ENCODE measurements at places on chromosomes 11 and 22.

DNA sequence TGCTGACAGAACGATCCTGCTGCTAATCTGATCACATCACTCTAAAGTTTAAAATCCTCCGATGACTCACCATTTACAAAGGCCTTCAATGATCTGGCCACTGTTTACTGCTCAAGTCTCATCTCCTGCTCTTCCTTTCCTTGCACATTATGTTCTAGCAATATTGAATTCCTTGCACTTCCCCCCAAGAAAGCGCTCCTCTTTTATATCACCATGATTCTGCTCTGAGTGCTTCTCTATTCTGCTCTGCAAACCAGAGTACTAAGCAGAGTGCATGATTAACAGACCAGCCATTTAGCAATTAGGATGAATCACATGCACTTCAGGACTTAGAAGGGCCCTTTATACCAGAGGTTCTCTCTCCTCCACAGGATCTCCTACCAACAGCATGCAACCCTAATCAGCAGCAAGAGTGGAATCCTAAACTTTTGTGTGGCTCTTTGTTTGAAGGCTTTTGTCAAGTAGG lies 1122.8 kb upstream of the CCDC90B start:
- no peak for DNase-seq

DNA sequence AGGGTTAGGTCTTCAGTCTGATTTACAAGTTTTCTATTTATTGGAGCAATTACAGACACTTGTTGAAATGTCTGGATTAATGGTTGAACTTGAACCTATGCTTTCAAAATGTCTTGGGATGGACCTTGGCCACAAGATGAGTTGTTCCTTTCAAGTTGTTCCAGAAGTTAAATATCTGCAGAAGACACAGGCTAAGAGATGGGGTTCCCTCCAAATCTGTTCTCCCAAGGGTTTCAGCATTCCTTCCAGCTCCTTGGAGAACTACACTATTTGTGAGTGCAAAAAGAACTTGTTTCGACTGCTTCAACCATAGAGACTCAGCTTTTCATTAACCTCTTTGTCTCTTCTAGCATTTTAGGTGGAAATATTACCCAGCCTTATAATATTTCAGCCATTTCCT lies 189.0 kb upstream of the BLID start:
- DNase-seq = no peak

DNA sequence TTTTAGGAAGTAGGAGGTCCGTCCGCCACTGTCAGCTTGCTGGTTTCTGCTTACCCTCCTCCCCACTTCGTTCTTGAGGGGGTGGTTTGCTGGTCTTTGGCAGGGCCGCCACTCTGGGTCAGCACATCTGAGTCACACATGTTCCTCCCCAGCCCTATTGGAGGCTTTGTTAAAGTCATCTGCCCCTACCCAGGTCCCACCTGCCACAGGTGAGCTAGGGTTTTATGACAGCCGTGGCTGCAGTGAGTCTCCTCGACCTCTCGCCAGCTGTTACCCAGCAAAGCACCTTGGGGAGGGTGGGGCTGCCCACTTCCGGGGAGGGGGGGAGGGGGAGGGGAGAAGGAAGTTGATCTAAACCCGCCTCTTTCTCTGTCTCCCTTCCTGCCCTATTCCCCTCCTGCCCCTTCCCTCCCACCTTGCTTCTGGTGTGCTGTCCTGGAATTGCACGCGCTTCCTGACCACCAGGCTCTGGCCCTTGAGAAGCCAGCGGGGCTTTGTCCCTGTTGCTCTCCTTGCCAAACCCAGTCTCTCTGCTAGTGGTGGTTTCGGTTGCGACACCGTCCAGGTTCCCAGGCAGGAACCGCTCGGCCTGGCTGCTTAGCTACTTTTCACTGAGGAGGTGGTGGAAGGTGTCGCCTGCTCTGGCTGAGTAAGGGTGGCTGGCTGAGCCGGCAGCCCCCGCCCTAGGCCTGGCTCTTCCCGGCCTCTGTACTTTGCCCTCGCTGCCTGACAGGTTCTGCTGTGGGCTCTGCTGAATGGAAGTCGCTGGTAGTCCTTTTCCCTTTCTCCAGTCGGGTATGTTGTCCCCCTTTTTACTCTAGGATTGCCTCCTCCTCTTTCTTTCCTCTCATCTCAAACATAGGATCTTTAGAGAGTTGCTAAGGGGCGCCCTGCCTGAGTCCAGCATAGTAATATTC lies 28.5 kb downstream of the RCOR2 start:
- DNase-seq = no peak

- no peak for DNase-seq
These were observed 28.8 kb downstream of the DKK3 start for GRCh38 chr11:11979488-11980117.

DNA sequence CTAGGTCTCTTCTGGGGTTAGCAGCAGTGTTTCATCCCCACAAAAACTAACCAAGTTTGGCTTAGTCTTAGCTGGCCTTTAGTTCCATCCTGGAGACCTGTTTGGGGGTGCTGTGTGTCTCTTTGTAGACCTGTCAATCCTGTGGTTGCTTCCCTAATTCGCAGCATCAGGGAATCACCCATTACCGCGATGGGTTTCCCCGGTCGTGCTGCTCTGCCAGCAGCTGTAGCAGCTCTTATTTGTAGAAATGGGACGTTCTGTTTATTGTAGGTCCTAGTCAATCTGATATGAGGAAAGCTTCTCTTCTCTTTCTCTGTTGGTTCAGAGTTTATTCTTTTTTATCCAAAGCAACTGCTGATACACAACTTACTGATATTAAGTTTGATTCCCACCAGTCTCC lies 91.6 kb downstream of the CECR2 start:
- DNase-seq = no peak

DNA sequence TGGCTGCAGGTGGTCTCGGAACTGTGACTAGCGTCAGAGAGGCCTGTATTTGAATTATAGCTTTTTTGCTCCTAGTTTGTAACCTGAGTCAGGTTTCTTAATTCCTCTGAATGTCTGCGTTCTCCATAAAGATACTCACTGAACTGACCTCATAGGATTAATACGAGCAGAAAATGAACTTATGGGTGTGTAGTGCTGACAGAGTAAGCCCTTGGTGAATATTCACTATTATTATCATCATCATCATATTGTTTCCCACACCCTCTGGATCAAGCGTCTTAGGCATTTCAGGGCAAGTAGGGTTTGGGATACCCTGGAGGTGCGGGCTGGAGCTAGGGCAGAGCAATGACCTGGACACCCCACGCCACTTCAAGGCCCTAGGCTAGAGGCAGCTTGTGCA lies 29.0 kb downstream of the ARFGAP2 start:
- no peak for DNase-seq

GRCh38 chr11:97746818-97747217 lies 1273.9 kb upstream of the CNTN5 start:
- no peak for DNase-seq

DNA sequence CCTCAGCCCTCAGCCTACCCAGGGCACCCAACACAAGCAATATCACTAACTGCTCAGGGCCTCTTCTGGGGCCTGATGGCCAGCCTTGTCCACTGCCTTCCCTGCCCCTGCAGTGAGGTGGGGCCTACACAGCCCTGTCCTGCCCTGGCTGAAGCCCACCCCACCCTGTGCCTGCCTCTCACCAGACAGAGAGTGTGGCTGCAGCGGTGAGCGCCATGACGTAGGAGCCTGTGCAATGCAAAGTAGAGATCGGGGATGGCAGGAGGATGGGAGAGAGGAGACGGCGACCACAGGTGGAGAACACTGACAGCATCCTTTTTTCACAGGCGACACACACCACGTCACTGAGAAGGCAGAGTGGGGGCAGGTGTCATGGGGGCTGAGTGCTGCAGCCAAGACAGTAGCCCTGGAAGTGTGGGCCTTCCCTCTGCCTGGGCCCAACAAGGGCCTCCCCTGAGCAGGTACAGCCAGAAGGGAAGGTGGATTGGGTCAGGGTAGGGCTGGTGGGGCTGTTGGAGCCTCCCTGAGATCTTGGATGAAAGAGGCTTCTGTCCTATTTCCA lies 65.3 kb upstream of the CLTCL1 start:
- no peak for DNase-seq

DNA sequence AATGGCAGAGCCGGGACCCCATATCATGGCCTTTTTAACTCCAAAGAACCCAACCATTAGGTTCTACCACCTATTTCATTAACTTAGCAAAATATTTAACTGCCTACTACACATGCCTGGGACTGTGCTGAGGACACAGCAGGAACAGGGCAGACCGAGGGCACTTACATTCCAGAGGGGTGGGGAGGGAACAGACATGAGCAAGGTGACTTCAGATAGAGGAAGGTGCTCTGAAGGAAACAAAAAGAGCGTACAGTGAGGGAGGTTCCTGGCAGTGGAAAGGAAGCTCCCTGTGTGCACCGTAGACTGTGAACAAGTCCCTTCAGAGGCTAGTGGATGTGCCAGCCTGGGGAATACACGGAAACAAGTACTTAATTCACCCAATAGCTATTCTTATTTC lies 82.8 kb downstream of the NAT10 start:
- no peak for DNase-seq

DNA sequence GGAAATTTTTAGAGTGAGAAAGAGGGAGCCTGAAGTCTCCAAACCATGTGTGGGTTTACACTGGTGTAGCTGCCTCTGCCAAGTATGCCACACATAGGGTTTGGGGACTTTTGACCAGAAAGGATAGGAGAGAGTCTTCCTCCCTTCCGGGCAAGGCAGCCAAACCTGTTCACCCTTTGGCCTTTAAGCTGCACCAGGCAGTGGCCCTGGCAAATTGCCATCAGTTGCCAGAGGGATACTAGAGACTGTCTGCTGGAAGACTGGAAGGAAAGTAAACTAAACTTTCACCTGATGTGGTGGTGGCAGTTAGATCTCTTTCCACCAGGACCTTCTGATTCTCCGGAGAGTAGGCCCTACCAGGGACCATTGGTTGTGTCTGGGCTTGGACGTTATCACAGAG lies 1263.2 kb downstream of the FAM181B start:
- no peak for DNase-seq
